ENCODE measurements at places on chromosomes 1 and 21.

- no peak for DNase-seq
Observed at GRCh38 chr1:70458131-70458530, 47.1 kb downstream of the CTH start.

DNA sequence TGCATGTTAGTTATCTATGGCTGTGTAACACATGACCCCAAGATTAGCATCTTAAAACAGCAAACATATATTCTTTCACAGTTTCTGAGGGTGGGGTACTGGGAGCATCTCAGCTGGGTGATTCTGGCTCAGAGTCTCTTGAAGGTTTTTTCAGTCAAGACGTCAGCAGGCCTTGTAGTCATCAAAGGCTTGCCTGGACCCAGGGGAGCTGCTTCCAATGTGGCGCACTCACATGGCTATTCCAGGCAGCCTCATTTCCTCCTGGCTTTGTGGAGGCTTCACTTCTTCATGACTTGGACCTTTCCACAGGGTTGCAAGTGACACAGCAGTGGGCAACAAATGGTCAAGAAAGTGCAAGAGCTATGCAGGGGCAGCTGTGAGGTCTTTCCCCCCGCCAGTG lies 114.7 kb downstream of the ACTL8 start:
- peak; percentile 4 for DNase-seq

GRCh38 chr1:201877877-201878401 lies 10.8 kb upstream of the SHISA4 start:
- peak; percentile 55 for DNase-seq

DNA sequence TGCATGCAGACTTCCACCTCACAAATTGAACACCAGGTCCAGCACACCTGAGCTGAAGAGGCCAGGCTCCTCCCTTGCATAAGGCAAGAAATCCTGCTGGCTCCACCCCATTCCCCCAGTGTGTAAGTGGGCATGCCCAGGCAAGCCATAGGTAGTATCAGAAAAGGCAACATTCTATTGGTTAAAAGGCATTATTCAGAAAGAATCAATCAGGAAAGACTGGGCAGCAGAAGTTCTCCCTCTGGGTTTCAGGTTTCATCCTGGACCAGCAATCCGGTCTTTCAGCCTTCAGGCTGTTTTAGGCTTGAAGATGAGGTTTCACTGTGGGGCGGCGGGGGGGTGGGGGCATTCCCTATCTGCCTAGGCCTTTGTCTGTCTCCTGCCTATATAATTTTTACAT lies 42.0 kb upstream of the LHX8 start:
- DNase-seq: no peak

- DNase-seq: no peak
Observed at GRCh38 chr1:202553560-202554038, 156.7 kb downstream of the SYT2 start.

DNA sequence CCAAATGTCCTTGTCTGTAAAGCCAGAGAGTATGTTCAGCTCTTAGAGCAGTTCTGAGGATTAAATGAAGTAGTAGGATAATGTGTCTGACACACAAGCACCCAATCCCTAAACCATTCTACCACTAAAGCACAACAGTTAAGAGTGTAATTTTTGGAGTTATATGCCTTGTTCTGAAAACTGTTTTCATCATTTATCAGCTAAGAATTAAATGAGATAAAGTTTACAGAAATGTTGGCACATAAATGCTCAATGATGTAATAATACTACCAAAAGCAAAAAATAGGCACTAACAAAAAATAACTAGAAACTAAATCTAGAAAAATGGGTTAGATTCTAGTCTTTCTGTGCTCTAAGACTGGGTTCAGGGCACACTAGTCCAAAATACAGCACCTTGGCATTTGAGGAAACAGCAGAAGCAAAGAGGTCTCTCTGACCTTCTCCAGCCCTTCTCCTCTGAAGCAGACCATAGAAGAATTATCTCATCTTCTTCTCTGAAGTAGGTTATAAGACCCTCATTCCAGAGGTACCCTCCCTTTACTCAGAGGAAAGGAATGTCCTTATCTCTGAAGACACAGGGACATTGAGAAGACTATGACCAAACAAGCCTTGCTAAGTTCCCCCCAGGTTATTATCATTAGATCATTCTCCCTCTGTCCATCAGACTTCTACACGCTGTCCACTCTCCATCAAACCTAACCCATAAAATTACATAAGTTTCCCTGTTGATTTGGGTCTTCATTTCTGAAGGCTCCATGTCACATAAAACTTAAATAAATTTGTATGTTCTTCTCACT lies 20.6 kb downstream of the ABL2 start:
- DNase-seq: no peak

- DNase-seq: no peak
Observed at GRCh38 chr1:168391851-168392681, 111.4 kb downstream of the TBX19 start.
